Activated CD4-positive, alpha-beta T cell treated with anti-CD3 and anti-CD28 coated beads for 24 hours (primary cell): ENCODE measurements at places on chromosomes 1 and 21.

DNA sequence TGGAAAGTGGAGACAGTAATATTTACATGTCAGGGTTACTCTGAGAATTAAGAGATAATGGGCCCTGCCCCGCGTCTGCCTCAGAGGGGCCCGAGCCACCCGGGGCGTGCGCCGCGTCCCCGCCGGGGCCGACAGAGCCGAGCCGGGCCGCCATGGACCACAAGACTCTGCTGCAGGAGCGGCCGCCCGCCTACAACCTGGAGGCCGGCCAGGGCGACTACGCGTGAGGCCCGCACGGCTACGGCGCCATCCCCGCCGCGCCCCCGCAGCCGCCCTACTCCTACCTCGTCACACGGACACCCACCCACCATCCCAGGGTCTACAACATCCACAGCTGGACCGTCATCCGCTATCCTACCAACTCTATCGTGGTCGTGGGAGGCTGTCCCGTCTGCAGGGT lies 35.1 kb upstream of the LRRC39 start:
- no peak for DNase-seq

GRCh38 chr1:226364514-226364899 lies 43.4 kb downstream of the PARP1 start:
- DNase-seq = no peak

GRCh38 chr1:107365527-107366240 lies 224.8 kb downstream of the NTNG1 start:
- no peak for DNase-seq

DNA sequence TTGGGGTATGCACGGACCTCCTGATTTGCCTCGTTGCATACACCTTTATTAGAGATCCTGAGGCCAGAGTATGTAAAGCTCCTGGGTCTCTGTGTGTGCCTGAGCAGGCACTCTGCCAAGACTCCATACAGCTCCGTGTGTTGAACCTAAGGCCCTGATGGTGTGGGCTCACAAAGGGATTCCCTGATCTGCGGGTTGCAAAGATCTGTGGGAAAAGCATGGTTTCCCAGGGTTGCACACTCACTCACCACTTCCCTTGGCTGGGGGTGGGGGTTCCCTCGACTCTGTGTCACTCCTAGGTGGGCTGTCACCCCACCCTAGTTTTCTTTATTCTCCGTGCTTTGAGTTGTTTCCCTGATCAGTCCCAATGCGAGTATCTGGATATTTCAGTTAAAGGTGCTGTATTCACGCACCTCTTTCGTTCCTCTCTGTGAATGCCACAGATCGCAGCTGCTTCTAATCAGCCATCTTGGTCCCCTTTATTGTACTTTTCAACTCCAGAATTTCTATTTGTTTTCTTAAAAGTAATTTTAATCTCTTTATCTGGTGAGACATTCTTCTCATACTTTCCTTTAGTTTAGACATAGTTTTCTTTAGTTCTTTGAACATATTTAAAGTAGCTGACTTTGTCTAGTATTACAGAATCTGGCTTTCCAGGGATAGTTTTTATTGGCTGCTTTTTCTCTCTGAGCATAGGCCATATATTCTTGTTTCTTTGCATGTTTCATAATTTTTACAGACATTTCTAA lies 39.0 kb upstream of the F3 start:
- DNase-seq = no peak

- DNase-seq = no peak
Observed at GRCh38 chr1:68221980-68222373, 10.3 kb downstream of the WLS start.

DNA sequence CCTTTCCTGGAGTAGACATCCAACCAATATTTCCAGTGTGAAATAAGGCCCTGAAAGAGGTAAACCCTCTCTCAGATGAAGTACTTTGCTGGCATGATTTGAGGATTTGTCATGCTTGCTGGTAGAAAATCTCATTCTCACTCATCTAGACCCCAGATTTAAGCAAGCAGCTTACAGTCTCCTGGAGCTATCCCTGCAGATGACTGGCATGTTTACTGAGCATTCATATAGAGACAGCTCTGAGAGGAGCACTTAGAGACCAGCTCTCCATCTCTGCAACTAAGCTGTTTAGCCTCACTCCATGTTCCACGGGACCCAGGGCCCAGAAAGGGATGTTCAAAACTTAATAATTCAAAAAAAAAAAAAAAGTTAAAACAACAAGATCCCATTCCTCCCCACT lies 34.2 kb downstream of the GPR161 start:
- DNase-seq = no peak

GRCh38 chr21:15275615-15276235 lies 210.9 kb upstream of the NRIP1 start:
- no peak for DNase-seq

GRCh38 chr21:31750843-31751242 lies 18.9 kb upstream of the SCAF4 start:
- no peak for DNase-seq

DNA sequence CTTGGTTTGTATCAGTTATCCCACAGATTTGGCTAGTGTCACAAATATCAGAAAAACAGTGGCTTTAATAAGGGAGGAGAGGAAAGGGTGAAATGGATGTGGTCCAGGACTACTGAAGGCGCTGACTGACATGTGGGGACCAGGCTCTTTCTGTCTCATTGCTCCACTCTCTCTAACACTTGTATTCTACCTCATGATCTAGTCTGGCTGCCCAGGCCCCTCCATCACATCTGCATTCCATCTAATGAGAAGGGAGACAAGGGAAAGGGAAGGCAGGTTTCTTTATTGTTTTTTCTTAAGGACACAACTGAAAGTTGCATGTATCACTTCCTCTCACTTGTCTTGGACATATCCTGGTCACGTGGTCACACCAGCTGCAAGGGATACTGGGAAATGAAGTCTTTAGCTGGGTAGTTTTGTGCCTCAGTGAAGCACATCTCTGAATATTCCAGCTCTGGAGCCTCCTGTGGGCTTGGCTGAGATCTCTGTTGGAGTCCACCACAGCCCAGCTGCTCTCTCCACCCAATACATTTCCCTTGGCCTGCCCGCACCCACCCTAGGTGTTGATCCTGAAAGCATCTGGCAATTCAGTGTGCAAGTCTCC lies 42.0 kb upstream of the PADI2 start:
- no peak for DNase-seq

DNA sequence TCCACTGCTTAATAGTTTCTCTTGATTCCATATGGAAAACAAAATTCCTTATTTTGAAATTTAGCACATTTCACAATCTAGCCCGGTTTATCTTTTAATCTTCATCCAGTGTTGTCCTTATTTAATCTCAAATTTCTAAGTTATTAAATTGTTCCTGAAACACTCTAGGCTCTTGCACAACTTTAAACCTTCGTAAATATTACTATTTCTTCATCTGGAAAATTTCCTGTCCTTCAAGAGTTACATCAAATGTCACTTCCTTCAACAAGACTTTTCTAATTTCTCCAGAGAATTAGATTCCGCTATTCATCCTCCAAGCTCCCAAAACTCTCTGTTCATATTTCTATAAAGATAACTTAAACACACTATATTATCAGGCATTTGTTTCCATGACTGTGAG lies 6.5 kb downstream of the FMO5 start:
- no peak for DNase-seq

DNA sequence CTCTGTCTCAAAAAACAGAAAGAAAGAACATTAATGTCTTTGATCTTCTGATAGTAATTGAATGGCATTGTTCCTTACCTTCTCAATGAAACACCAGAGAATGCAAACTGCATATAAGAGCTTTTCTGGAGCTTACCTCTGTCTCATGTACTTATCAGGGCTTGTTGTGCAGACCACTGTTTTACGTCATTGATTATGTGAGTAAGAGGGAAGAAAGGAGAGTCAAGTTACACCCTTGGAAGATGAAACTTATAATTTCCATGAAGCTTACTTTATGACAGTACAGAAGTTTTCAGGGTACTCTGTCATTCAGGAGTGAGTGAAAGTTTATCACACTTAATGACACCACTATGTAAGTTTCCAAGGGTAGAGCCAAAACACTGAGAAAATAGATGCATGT lies 49.0 kb upstream of the MAB21L3 start:
- no peak for DNase-seq

- peak; percentile 45 for DNase-seq
Observed at GRCh38 chr1:66271216-66271903, 262.6 kb upstream of the SGIP1 start.

DNA sequence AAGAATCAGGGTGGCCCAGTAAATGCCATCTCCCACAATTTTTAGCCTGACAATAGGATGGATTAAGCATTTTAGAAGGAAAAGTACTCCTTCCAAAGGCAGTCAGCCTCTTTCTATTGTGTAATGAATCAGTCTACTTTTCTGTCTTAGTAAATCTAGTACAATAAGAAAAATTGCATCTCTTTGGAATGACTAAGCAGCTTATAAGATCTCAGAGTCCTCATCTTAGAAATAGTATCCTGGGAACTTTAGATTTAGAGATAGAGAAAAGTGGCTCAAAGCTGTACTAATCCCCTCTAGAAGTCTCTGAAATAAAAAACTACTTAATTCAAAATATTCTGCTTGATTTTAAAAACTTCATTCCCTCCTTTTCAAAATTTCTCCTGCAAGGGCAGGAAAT lies 81.4 kb downstream of the SLC44A5 start:
- no peak for DNase-seq

DNA sequence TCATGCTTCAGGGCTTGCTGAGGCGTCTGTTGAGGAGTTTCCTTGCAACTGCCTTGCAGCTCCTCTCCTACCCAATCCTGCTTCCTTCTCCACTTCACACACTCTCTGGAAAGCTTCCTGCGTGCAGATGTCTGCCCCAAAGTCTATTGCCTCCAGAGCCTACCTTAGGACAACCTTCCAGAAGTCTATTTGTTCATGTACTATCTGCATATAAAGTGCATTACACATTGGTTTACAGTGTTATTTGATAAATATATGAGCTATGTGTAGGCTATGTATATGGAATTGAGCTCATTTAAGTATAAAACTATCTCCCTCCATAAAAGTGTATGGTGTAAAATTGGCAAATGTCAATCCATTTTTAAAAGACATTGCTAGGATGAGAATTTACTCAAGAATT lies 9.8 kb downstream of the PTGFR start:
- DNase-seq = no peak

DNA sequence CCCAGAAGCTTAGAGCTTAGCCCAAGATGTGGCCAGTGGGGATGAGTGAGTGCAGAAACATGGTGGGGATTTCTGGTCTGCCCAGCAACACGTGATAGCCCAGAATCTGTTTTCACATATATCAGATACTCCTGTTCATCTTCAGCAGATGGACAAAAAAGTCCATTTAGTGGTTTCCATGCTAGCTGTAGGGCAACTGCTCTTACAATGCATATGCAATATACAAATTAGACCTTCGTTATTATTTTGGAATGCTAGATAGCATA lies 96.9 kb upstream of the SGIP1 start:
- no peak for DNase-seq

GRCh38 chr1:226637147-226637935 lies 88.8 kb downstream of the STUM start:
- no peak for DNase-seq

- DNase-seq = no peak
Observed at GRCh38 chr1:40986328-40986783, 6.9 kb downstream of the CTPS1 start.

- DNase-seq = no peak
Observed at GRCh38 chr1:205098242-205098641, 14.0 kb upstream of the TMEM81 start.
